ENCODE measurements at places on chromosomes 13 and 19.

DNA sequence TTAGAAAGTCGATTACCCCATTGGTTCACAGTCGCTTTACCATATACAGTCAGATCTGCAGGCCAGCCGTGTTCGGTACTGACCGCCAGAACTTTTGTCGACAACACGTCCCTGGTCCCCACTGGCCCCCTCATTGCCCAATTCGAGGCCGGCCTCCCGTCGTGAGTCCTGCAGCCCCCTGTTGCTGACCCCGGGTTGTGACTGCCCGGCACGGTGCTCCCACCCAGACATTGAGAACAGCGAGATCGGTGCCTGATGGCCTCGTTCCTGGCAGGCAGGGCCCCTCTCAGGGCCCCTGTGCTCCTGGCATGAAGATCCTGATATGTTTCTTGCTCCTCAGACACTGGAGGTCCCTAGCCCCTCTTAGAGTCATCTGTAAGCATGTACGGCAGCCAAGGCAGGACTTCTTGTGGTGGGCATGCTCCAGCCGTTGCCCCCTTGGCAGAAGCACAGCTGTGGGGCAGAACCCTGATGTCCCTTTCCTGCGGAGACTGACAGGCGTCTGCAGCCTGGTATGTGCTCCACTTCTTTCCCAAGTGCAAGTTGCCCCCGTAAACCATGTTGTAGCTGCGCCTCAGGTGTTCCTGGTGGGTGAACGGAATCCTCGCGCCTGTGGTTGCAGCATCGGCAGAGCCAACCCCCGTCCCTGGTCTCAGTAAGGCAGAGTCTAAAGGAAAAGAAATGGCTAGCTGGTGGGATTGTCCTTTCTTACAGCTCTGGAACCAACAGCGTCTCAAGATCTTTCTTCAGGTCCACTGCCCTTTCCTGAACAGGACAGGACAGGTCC, 123.2 kb upstream of the SPACA7 start:
- DNase-seq = no peak

GRCh38 chr13:112186091-112186490, 119.1 kb downstream of the SOX1 start:
- no peak for DNase-seq

DNA sequence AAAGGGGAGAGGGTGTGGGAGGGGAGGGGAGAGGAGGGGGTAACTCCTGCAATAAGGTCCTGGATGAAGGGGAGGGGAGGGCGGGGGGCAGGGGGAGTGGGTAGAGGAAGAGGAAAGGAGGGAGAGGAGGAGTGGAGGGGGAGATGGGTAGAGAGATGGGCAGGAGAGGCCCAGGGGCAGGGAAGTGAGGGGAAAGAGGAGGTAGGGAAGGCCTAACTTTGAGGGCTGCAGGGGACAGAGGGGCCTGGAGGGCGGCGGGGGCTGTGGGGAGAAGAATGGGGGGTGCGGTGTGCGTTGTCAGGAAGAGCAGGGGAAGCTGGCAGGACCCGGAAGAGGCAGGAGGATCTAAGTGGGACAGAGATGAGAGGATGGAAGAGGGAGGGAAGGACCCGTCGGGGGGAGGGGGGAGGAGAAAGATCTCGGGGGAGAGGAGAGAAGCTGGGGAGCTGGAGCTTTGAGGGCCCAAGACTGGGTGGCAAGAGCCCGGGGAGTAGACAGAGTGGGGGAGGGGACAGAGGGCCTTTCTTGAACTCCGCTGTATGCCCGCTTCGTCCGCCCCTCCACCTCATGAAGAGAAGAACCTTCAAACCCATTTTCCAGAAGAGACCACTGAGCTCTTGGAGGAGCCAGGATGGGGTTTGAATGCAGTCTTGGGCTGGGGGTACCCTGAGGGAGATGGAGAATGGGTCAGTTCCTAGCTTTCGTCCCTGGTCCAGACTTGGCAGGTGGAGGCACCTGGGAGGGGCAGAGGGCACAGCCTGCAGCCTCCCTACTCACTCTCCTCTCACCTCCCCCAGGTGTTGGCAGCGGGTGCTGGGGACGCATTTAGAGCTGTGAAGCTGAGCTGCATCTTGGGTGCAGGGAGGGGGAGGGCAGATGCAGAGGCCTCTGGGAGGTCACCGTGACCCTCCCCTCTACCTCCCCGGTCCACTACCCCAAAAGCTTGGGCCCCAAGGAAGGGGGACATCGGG, 778 bp upstream of the LRRC4B start:
- DNase-seq = no peak

- no peak for DNase-seq
These were observed 148.9 kb downstream of the SIPA1L3 start for GRCh38 chr19:38055655-38056521.

- DNase-seq = no peak
These were observed 62.3 kb downstream of the GSX1 start for GRCh38 chr13:27854606-27855005.

DNA sequence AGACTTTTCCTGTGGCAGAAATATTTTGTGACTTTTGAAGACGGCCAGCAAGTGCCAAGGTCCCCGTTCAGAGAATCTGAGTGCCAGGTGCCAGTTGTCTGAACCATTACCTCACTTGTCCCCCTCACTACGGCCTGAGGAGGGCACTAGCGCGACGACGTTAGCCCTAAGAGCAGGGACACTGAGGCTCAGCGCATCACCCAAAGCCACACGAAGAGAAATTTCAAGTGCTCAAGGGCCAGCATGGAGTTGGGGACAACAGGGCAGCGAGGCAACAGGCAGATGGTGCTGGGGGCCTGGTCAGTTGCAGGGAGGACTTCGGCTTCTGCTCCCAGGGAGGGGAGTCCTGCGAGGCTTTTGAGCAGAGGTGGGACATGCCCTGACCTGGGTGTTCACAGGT, 9.5 kb upstream of the TYK2 start:
- no peak for DNase-seq

GRCh38 chr19:11364296-11364904, 9.2 kb downstream of the PLPPR2 start:
- no peak for DNase-seq

- no peak for DNase-seq
These were observed 10.2 kb downstream of the DHRS12 start for GRCh38 chr13:51793570-51794271.

GRCh38 chr19:29497686-29498436, 27.9 kb upstream of the VSTM2B start:
- no peak for DNase-seq

- no peak for DNase-seq
These were observed 2.2 kb downstream of the LHFPL6 start for GRCh38 chr13:39600766-39601165.

- no peak for DNase-seq
These were observed 169.9 kb downstream of the VWA8 start for GRCh38 chr13:41791056-41791455.

DNA sequence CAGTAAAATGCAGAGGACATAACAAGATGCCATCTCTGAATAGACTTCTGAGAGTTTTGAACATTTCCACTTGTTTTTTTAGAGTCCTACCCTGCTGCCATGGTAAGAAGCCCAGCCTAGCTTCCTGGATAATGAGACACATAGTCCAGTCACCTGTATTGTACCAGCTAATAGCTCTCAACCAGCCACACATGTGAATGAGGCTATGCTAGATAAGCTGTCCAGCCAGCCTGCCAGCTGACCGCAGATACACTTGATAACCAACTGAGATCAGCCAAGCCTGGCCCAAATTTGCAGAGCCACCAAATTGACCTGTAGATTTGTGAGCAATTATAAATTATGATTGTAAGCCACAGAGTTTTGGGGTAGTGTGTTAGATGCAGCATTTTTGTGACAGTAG, 10.7 kb downstream of the RFXAP start:
- no peak for DNase-seq

DNA sequence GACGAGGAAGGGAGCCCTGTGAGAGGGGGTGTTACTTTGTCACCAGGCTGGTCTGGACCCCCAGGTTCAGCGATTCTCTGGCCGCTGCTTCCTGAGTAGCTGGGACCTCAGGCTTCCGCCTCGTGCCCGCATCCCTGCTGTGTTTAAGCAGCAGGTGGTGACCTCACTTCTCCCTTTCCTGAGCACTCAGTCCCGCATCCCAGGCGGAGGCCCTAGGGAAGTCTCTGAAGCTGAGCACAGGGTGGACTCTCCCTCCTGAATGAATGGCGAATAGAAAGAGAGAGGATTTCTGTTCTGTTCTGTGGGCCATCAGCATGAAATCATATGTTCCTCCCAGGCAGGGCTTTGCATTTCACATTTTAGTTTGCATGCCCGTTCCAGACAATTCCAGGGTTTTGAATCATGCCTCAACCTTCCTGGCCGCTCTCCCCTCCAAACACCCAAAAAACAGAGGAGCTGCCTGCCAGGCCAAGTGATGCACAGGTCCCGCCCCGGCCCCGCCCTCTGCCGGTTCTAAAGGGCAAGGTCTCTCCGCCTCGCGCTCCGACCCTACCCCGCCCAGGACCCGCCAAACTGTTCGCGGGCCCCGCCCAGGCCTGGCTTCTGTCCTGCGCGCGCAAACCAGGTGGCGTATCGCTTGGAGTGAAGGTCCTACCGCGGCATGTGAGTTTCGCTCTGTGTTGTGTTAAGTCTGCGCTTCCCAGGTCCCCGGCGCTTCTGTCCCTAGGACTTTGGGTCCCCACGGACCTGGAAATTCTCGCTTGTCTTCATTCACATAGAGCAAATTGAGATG, 35.1 kb upstream of the ZNF808 start:
- no peak for DNase-seq

GRCh38 chr13:84088996-84089395, 206.7 kb upstream of the SLITRK1 start:
- DNase-seq = no peak

- no peak for DNase-seq
These were observed 823 bp upstream of the ZNF567 start for GRCh38 chr19:36686365-36687213.

- no peak for DNase-seq
These were observed 17.5 kb downstream of the TMEM255B start for GRCh38 chr13:113776231-113777125.

DNA sequence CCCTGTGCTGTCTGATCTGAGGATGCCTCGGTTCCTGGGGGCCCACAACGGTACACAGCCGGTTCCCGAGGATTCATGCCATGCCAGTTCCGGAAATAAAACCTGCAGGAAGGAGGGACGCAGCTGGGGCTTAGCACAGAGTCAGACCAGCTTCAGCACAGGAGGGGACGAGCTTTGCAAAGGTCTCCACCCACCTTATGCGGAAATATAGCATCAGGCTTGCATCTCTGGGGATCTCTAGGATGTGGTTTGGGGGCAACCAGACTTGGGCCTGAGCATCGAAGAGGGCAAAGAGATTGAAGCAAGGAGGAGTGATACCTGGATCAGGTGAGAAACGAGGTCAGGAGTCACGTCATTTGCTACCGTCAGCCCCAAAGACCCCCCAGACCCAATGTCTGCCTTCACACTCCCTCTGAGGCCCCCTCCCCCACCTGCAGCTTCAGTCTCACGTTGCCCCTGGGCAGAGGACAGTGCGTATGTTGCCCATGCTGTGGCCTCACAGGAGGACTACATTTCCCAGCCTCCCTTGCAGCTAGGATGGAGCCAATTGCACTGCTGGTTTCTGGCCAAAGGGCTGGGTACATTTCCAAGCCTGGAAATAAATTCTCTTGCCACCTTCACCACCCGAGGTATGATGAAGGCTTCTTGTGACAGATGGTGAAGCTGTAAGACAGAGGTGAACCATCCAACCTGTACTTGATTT, 12.1 kb downstream of the TYK2 start:
- DNase-seq = no peak

DNA sequence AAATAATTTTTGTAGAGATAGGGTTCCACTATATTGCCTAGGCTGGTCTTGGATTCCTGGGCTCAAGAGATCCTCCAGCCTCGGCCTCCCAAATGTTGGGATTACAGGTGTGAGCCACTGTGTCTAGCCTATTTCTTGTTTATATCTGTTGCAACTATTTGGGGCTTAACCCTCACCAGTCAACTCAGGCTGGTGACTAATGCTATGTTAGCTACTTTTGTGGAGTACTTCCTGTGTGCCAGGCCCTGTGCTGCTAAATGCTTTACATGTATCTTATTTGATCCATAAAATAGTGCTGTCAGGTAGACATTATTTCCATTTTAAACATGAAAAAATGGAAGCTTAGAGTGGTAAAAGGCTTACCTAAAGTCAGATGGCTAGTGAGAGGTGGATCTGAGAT, 13.8 kb downstream of the CEACAM1 start:
- no peak for DNase-seq

GRCh38 chr13:112746044-112746443, 56.2 kb downstream of the ATP11A start:
- DNase-seq = no peak

- DNase-seq = no peak
These were observed 281.8 kb upstream of the ZNF507 start for GRCh38 chr19:32063601-32064000.

GRCh38 chr19:49968279-49968922, 7.4 kb upstream of the SIGLEC11 start:
- no peak for DNase-seq

DNA sequence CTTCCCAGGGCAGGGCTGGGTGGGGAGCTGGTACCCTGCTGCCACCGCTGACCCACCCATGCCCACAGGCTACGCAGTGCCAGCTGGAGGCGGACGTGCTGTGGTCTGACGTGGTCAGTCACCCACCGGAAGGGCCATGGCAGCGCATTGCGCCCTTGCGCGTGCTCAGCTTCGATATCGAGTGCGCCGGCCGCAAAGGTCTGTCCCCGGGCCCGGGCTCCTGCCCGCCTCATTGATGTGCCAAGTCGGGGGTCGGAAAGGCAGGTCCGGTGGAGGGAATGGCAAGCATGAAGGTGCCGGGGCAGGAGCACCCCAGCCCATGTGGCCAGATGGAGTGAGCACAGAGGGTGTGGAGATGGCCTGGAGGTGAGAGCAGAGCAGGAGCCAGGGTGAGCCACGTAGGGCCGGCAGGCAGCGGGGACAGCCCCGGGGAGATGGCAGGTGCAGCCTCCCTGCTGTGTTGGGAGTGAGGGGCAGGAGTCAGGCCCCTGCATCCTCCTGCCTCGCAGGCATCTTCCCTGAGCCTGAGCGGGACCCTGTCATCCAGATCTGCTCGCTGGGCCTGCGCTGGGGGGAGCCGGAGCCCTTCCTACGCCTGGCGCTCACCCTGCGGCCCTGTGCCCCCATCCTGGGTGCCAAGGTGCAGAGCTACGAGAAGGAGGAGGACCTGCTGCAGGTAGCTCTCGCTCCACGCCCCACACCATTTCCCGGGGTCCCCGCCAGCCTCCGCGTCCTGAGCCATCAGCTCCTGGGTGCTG, 16.0 kb upstream of the SPIB start:
- DNase-seq = no peak

DNA sequence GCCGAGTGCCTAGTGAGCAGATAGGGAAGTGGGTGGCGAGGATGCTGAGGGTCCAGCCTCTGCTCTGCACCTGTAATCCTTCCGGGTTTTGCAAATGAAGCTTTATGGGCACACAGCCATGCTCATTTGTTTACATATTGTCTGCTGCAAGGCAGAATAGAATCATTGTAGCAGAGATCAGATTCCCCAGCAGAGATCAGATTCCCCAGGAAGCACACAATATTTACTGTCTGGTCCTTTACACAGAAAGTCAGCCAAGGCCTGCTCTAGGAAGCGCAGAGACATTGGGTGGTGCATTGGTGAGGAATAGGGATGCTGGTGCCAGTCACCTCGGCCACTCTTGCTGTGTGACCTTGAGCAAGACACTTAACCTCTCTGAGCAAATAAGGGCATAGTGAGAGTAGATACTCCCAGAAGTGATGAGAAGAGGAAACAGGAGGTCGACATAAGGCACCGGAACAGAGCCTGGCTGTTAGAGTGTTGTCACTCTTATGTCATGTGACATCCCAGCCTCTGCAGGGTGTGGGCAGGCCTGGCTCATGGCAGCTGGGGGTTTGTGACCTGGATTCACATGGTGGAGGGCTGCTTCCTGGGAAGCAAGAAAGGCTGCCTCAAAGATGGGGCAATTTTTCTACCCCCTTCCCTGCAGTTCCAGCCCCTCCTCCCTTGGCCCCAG, 25.6 kb downstream of the CARM1 start:
- DNase-seq = no peak
